ENCODE measurements at places on chromosomes 5 and 9. TPM values are rescaled to one million over a fixed set of nuclear protein-coding genes. Genes with fewer than 3 reads are reported as not detected.

The FOXD4 gene
- total RNA-seq = not detected

The LOX gene
- total RNA-seq = 6.4 TPM

The CCIN gene
- not detected for total RNA-seq

The IL33 gene
- total RNA-seq = 3.7 TPM

The SLC6A18 gene
- 0.53 TPM for total RNA-seq

The ORM2 gene
- not detected for total RNA-seq

The PKD2L2 gene
- total RNA-seq = not detected

The IQGAP2 gene
- total RNA-seq = 82.8 TPM

The LRRC19 gene
- 102 TPM for total RNA-seq

The C8G gene
- 66.2 TPM for total RNA-seq

The RNF180 gene
- 3.2 TPM for total RNA-seq

The ZNF483 gene
- 1.6 TPM for total RNA-seq

The CCL27 gene
- not detected for total RNA-seq

DNA sequence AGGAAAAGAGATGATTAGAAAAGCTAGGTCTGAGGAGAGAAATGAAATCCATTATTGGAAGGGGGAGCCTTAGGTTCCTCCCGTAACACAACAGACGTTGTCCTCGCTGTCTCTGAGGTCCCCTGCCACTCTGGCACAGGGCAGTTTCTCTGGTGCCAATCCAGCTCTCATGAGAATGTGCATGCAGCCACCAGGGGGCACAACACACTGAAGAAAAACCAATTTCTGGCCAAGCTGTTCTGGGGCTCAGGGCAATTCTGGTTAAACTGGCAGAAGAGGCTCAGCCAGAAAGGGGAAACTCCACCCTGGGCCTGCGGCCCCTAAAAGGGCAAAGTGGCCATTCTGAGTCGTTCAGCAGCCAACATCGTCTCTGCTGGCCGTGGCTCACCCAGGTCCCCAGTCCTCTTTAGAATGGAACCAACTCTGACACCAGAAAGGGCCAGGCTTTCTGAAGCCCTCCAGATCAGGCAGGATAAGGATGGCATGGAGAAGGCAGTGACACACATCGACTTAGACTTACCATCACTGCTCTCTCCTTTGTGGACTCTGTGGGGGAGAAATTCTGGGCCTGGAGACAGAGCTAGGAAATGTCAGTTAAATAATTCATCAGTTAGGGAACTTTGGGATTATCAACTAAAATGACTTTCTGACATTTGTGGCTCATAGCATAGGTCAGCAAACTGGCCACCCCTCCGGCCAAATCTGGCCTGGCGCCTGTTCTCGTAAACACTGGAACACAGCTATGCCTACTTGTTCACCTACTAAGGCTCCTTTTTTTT lies 58.5 kb upstream of the GOLPH3 start:
- H3K4me3 ChIP-seq = no peak overlapping the region
- H3K36me3 ChIP-seq = peaks cover 28% of the 10 kb centered on the region

GRCh38 chr9:108838017-108838416 lies 17.8 kb downstream of the ACTL7B start:
- H3K4me1 ChIP-seq = no peaks in the 10 kb centered on the region
- H3K4me3 ChIP-seq = no peak overlapping the region
- no peaks in the 10 kb centered on the region for H3K27me3 ChIP-seq
- no peaks in the 10 kb centered on the region for H3K36me3 ChIP-seq

- no peak overlapping the region for H3K27ac ChIP-seq
- DNase-seq = no peak
- no peaks in the 10 kb centered on the region for H3K36me3 ChIP-seq
- H3K4me1 ChIP-seq = no peaks in the 10 kb centered on the region
- no peaks in the 10 kb centered on the region for H3K27me3 ChIP-seq
These were observed 303.9 kb downstream of the DMRT2 start for GRCh38 chr9:1354086-1354485.

DNA sequence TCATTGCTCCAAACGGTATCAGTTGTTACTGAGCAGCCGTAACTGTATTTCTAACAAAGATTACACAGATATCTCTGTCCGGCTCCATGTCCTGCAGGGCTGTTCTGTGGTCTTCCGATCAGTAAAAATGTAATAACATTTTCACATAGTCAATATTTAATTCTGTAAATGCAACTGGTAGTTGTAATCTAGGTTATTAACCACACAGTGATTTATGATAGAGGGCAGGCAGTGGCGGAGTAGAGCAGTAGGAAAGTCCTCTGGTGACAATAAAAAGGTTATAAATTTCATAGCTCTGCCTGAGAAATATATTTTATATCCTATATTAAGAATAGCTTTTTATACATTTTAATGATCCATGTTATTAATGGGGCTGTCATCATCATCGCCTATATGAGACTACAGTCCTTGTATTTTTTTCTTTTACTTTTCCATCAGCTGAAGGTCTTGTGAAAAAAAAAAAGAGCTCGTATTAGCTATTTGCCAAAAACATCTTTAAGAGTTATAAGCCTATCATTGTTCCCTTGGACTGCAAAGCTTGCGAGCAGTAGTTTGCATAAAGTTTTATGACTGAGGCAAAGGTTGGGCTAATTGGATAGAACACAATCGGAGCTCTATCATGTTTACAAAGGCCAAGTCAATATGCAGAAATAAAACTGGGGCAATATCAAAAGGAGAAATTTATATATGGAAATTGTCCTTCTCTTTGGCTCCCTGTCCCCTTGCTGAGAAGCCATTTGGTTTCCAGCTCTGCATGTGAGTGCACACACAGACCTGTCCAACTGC lies 648.0 kb downstream of the IRX1 start:
- H3K4me3 ChIP-seq = no peak overlapping the region
- no peaks in the 10 kb centered on the region for H3K36me3 ChIP-seq
- DNase-seq = no peak
- H3K27ac ChIP-seq = no peak overlapping the region
- no peaks in the 10 kb centered on the region for H3K27me3 ChIP-seq
- H3K4me1 ChIP-seq = peaks cover 6% of the 10 kb centered on the region

DNA sequence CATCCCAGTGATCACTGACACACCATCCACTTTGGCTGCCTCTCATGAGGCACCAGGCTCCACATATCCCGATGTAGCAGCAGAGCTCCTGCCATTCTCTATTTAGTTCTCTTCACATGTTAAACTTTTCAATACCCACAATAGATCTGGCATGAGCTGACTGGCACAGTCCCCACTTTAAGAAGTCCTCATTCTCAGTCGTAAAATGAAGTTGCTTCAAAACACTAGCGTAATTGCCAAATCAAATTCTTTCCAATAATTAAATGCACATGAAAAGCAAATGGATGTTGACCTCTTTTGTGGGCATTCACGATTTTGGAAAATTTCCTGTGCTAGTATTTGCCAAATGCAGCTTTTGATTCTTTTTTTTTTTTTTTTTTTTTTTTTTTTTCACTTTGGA lies 32.4 kb downstream of the HAPLN1 start:
- no peaks in the 10 kb centered on the region for H3K36me3 ChIP-seq
- no peaks in the 10 kb centered on the region for H3K4me1 ChIP-seq

DNA sequence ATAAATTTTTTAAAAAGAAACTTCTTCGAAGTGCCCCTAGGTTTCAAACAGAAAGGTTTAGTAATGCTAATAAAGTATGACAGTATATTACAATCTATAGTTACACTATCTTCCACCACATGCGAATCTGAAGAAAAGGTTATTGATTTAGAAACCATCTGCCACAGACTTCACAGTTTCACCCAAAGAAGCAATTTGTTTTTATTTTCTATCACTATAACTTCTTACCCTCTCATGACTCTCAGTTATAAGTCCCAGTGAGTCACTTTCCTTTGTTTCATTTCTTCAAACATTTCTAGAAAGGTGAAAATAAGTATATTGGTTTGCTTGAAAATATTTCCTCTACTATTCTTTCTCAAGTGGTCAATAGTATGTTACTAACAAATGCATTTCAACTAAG lies 93.6 kb downstream of the MCTP1 start:
- no peak overlapping the region for H3K4me3 ChIP-seq
- no peaks in the 10 kb centered on the region for H3K27me3 ChIP-seq
- H3K36me3 ChIP-seq = no peaks in the 10 kb centered on the region
- DNase-seq = no peak
- H3K27ac ChIP-seq = no peak overlapping the region

GRCh38 chr9:72951520-72952380 lies 1.1 kb downstream of the ALDH1A1 start:
- H3K36me3 ChIP-seq = no peaks in the 10 kb centered on the region
- no peaks in the 10 kb centered on the region for H3K4me1 ChIP-seq
- H3K27ac ChIP-seq = no peak overlapping the region

DNA sequence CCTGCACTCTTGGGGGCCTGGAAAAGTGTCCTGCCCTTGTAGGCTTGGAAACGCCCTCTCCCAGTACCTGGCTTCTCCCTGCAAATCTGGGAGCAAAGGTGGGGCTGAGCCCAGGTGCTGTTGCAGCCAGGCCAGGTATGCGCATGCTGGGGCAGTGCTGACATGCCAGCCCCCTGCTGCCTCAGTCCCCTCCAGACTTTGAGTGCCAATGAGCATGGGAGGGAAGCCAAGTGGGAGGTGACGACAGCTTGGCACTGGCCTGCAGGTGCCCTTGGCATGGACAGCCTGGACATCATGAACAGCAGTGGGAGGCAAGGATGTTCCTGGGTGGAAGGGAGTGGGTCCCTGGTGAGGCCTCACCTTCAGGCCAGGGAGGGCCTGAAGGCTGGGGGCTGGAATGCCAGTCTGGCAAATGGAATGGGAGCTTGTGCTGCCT lies 1494.4 kb upstream of the NUDT12 start:
- H3K27me3 ChIP-seq = no peaks in the 10 kb centered on the region
- DNase-seq = no peak
- no peak overlapping the region for H3K27ac ChIP-seq

- no peaks in the 10 kb centered on the region for H3K36me3 ChIP-seq
- H3K27ac ChIP-seq = peak overlapping the region; percentile 15
- H3K4me1 ChIP-seq = peaks cover 34% of the 10 kb centered on the region
- DNase-seq = no peak
- H3K4me3 ChIP-seq = no peak overlapping the region
- H3K27me3 ChIP-seq = no peaks in the 10 kb centered on the region
These were observed 43.4 kb downstream of the PFDN1 start for GRCh38 chr5:140259500-140259899.

- no peak overlapping the region for H3K27ac ChIP-seq
- no peak overlapping the region for H3K4me3 ChIP-seq
- no peaks in the 10 kb centered on the region for H3K4me1 ChIP-seq
- no peaks in the 10 kb centered on the region for H3K36me3 ChIP-seq
- H3K27me3 ChIP-seq = no peaks in the 10 kb centered on the region
These were observed 604.8 kb downstream of the BNC2 start for GRCh38 chr9:16265688-16266087.

DNA sequence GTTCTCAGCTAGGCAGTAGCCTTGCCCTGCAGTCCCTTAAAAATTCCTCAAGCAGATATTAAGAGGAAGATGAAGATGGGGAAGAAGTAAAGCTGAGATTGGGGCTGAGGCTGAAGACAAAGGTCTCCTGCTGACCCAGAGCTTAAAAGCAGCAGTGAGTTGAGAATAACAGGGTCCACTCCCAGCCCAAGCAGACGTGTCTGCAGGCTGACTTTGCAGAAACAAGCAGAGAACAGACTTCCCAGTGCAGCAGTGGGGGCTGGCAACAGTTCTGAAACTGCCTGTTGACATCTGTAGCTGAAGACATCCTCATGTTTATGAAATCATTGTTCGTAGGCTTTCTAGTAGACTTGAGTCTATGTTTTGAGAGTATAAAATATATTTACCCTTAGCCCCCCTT lies 1.1 kb downstream of the CTXN3 start:
- no peak overlapping the region for H3K27ac ChIP-seq
- no peak overlapping the region for H3K4me3 ChIP-seq
- H3K4me1 ChIP-seq = peaks cover 10% of the 10 kb centered on the region
- no peaks in the 10 kb centered on the region for H3K27me3 ChIP-seq

GRCh38 chr9:13116292-13116691 lies 163.2 kb downstream of the MPDZ start:
- H3K36me3 ChIP-seq = no peaks in the 10 kb centered on the region
- no peaks in the 10 kb centered on the region for H3K27me3 ChIP-seq
- no peak for DNase-seq
- no peak overlapping the region for H3K27ac ChIP-seq
- H3K4me1 ChIP-seq = no peaks in the 10 kb centered on the region

- H3K36me3 ChIP-seq = no peaks in the 10 kb centered on the region
- no peak for DNase-seq
- no peaks in the 10 kb centered on the region for H3K27me3 ChIP-seq
These were observed 6.1 kb downstream of the PRRC2B start for GRCh38 chr9:131399972-131400371.

GRCh38 chr9:127089631-127090081 lies 32.8 kb downstream of the ANGPTL2 start:
- H3K4me1 ChIP-seq = no peaks in the 10 kb centered on the region
- H3K27ac ChIP-seq = peak overlapping the region; percentile 19

GRCh38 chr5:61030163-61030482 lies 85.1 kb downstream of the NDUFAF2 start:
- no peak overlapping the region for H3K4me3 ChIP-seq
- no peak overlapping the region for H3K27ac ChIP-seq
- H3K27me3 ChIP-seq = no peaks in the 10 kb centered on the region
- H3K36me3 ChIP-seq = no peaks in the 10 kb centered on the region

GRCh38 chr9:113619491-113620376 lies 156.2 kb downstream of the RGS3 start:
- H3K27me3 ChIP-seq = no peaks in the 10 kb centered on the region
- DNase-seq = no peak
- H3K27ac ChIP-seq = no peak overlapping the region
- no peaks in the 10 kb centered on the region for H3K36me3 ChIP-seq

- no peak for DNase-seq
- peak overlapping the region; percentile 96 for H3K27ac ChIP-seq
- H3K36me3 ChIP-seq = no peaks in the 10 kb centered on the region
- H3K4me1 ChIP-seq = peaks cover 13% of the 10 kb centered on the region
These were observed 2.1 kb downstream of the NRARP start for GRCh38 chr9:137299938-137300337.

- DNase-seq = no peak
- no peaks in the 10 kb centered on the region for H3K36me3 ChIP-seq
- H3K27me3 ChIP-seq = no peaks in the 10 kb centered on the region
These were observed 14.7 kb upstream of the PALM2AKAP2 start for GRCh38 chr9:109765278-109765677.

GRCh38 chr5:136094913-136095641 lies 37.6 kb upstream of the SMAD5 start:
- H3K4me3 ChIP-seq = no peak overlapping the region
- peak overlapping the region; percentile 59 for H3K27ac ChIP-seq
- no peaks in the 10 kb centered on the region for H3K4me1 ChIP-seq
- H3K36me3 ChIP-seq = no peaks in the 10 kb centered on the region
- H3K27me3 ChIP-seq = no peaks in the 10 kb centered on the region
- DNase-seq = no peak

GRCh38 chr5:173050791-173051190 lies 5.4 kb upstream of the CREBRF start:
- no peaks in the 10 kb centered on the region for H3K36me3 ChIP-seq
- H3K4me1 ChIP-seq = no peaks in the 10 kb centered on the region
- no peak for DNase-seq
- H3K27ac ChIP-seq = no peak overlapping the region

DNA sequence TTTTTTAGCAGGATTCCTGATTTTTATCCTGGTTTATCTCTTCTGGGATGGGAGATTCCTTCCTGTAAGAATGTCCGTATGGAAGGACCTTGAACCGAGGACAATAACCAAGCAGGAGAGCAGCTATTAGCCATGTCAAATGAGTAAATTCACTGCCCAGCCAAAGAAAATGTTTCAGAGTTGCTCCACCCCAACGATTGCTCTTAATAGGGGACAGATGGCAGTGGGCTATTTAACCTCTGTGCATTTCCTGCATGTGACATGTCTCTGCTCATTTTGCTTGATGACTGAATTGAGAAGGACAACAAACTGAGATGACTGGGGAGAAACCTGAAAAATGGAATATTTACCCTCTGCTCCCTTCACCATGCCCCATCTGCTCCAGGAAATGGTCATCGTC lies 479.9 kb upstream of the ZNF462 start:
- no peak overlapping the region for H3K27ac ChIP-seq
- DNase-seq = no peak
- H3K4me1 ChIP-seq = no peaks in the 10 kb centered on the region
- no peaks in the 10 kb centered on the region for H3K36me3 ChIP-seq
- no peaks in the 10 kb centered on the region for H3K27me3 ChIP-seq
